ENCODE measurements at places on chromosomes 1 and 21. TPM values are rescaled to one million over a fixed set of nuclear protein-coding genes. Genes with fewer than 3 reads are reported as not detected.

GRCh38 chr1:161216945-161217712 lies 2.0 kb downstream of the FCER1G start:
- peak overlapping the region; percentile 88 for H3K27ac ChIP-seq
- no peaks in the 10 kb centered on the region for H3K4me1 ChIP-seq

Gene OXCT2
- total RNA-seq = 0.43 TPM

GRCh38 chr1:100628631-100629081 lies 90.7 kb downstream of the GPR88 start:
- no peaks in the 10 kb centered on the region for H3K36me3 ChIP-seq
- no peak overlapping the region for H3K4me3 ChIP-seq
- no peak overlapping the region for H3K27ac ChIP-seq

DNA sequence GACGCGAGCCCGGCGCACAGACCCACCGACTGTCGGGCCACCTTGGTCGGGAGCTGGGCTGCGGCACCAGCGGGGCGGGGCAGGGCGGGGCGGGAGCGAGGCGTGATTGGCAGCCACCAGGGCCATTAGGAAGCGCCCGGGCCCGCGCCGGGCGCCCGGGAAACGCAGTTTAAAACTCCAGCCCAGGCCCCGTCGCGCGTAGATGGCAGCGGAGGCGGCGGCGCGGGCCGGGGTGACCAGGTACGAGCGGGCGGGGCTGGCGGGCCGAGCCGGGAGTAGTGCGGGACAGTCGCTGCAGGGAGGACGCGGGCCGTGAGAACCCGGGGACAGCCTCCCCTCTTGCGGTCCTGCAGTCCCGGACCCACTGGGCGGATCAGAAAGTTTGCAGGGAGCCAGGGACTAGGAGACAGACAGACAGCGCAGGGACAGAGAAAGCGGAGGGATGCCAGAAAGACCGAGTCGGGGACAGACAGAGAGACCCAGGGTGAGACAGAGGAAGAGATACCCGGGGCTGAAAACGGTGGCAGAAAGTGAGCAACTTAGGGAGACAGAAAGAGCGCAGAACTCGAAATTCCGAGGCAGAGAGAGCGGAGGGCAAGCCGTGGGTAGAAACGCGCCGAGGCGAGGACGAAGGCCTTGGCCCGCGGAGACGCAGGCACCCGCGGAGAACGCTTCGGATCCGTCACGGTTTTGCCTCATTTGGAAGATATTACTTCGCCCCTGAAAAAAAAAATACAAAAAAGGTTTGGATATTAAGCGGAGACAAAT lies at the start of gene DMBX1:
TSS of gene DMBX1 (plus strand) at position 199 of the 768 bp plus-strand sequence. CDS start 17,175 bp downstream, outside the sequence.
- peaks cover 20% of the 10 kb centered on the region for H3K4me1 ChIP-seq
- no peaks in the 10 kb centered on the region for H3K36me3 ChIP-seq

GRCh38 chr1:5338466-5338865 lies 653.8 kb downstream of the NPHP4 start:
- no peaks in the 10 kb centered on the region for H3K27me3 ChIP-seq
- no peaks in the 10 kb centered on the region for H3K36me3 ChIP-seq
- no peaks in the 10 kb centered on the region for H3K4me1 ChIP-seq
- DNase-seq = no peak
- no peak overlapping the region for H3K4me3 ChIP-seq
- H3K27ac ChIP-seq = no peak overlapping the region

Gene OR2AK2
- total RNA-seq = not detected

DNA sequence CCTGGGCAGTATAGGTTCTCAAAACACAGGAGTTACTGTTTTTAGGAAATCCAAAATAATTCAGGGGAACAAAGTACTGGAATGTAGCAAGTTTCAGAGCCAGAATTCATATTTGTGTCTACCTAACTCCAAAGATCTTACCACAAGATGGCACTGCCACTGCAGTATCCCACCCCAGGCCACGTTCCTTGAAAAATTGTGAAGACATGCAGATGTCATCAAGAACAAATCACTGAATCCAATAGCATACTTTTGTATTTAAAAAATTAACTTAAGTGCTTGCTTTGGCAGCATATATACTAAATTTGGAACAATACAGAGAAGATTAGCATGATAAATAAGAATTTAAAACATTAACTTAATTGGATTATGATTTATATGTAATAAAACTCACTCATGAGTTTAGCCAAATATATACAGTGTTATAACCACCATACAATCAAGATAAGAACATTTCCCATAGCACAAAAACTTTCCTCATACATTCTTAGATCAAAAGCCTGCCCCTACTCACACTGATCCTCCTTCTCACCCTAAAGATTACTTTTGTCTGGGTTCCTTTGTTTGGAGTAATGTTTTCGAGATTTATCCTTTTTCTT lies 209.9 kb downstream of the FAF1 start:
- no peaks in the 10 kb centered on the region for H3K4me1 ChIP-seq
- no peak overlapping the region for H3K27ac ChIP-seq
- no peak for DNase-seq
- H3K36me3 ChIP-seq = no peaks in the 10 kb centered on the region

DNA sequence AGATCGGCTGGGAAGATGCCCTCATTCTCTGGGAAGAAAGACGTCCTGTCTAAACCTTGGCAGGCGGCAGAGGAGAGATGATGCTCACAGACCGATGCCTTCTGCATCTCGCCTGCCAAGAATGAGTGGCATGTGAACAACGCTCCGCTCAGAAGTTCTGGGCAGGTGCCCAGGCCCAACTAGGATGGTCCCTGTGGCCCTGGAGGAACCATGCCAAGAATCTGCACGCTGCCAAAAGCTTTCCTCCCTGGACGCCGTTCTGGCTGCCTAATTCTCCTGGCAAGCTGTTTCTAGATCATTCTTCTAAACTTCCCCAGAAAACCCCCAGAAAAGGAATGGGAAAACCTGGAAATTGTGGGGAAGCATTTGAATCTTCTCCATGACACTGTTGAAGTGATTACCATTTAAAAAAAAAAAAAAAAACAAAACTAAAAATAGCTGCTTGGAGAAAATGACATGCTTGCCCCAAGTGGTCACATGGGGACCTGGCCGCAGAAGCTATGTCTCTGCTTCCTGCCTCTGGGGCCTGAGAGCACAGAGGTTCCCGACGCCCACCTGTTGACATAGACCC lies 440.9 kb downstream of the PRDM2 start:
- H3K27me3 ChIP-seq = no peaks in the 10 kb centered on the region
- H3K4me3 ChIP-seq = no peak overlapping the region
- peaks cover 20% of the 10 kb centered on the region for H3K4me1 ChIP-seq
- peak; percentile 78 for DNase-seq
- peak overlapping the region; percentile 5 for H3K27ac ChIP-seq

- H3K4me3 ChIP-seq = no peak overlapping the region
- H3K27ac ChIP-seq = no peak overlapping the region
- no peak for DNase-seq
- H3K27me3 ChIP-seq = no peaks in the 10 kb centered on the region
- H3K4me1 ChIP-seq = no peaks in the 10 kb centered on the region
- H3K36me3 ChIP-seq = no peaks in the 10 kb centered on the region
Measured at GRCh38 chr1:46823151-46823550, 24.3 kb downstream of the CYP4B1 start.

Gene FMO4
- total RNA-seq = 4.3 TPM

DNA sequence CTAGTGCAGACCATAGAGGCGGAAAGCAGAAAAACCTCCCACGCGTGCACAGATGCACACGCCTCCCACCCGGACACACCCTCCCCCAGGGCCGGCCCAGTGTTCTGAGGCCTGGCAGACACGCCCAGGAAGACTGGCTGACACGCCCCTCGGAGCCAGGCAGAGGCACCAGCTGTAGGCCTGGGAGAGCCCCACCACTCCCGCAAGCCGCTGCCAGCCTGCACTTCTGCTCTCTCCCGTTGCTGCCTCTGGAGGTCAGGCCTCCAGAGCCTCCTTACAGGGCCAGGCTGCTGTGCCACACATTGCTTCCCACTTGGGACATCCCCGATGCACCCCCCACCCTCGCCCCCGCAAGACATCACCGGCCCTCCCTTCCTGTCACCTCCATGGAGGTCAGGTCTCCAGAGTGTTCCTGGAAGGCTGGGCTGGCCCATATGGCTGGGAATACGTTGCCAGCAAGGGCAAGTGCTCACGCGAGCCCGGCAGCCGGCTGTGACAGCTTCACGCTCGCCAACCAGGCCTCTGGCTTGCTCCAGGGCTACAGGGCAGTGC lies 40.4 kb downstream of the CASZ1 start:
- H3K27ac ChIP-seq = no peak overlapping the region
- no peaks in the 10 kb centered on the region for H3K27me3 ChIP-seq
- peak; percentile 84 for DNase-seq
- H3K4me3 ChIP-seq = no peak overlapping the region
- no peaks in the 10 kb centered on the region for H3K36me3 ChIP-seq
- H3K4me1 ChIP-seq = peaks cover 13% of the 10 kb centered on the region

GRCh38 chr1:196558411-196558810 lies 49.8 kb downstream of the KCNT2 start:
- no peak for DNase-seq
- no peaks in the 10 kb centered on the region for H3K36me3 ChIP-seq
- peaks cover 4% of the 10 kb centered on the region for H3K4me1 ChIP-seq

DNA sequence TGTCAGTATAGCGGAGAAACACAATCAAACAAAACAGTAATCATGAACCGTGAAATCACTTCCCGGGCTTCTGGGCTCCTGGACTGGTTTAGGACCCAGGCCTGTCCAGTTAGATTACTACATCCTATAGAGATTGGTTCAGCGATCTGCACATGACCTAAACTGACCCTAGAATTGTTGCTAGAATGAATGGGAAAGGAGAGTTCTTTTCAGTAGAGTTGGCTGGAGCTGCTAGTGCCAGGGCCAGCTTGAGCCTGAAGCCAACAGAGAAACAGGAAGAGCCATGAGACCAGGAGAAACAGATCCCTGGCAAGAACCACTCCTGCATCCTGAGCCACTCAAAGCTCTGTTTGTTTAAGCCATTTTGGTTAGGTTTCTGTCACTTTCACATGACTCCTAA lies 474.3 kb upstream of the C1orf87 start:
- DNase-seq = no peak
- H3K27ac ChIP-seq = no peak overlapping the region
- no peaks in the 10 kb centered on the region for H3K27me3 ChIP-seq
- no peaks in the 10 kb centered on the region for H3K4me1 ChIP-seq
- H3K4me3 ChIP-seq = no peak overlapping the region
- H3K36me3 ChIP-seq = no peaks in the 10 kb centered on the region

GRCh38 chr1:74512170-74512915 lies at the start of gene LRRC53:
LRRC53 (minus strand) TSS chr1:74512611; CDS start chr1:74483349, 29,262 bp downstream.
- H3K4me3 ChIP-seq = no peak within 1 kb of the TSS
- no peak within 1 kb of the TSS for H3K27ac ChIP-seq
- no peaks in the 10 kb centered on the region for H3K4me1 ChIP-seq
- H3K27me3 ChIP-seq = no peaks in the 10 kb centered on the region
- DNase-seq = no peak

DNA sequence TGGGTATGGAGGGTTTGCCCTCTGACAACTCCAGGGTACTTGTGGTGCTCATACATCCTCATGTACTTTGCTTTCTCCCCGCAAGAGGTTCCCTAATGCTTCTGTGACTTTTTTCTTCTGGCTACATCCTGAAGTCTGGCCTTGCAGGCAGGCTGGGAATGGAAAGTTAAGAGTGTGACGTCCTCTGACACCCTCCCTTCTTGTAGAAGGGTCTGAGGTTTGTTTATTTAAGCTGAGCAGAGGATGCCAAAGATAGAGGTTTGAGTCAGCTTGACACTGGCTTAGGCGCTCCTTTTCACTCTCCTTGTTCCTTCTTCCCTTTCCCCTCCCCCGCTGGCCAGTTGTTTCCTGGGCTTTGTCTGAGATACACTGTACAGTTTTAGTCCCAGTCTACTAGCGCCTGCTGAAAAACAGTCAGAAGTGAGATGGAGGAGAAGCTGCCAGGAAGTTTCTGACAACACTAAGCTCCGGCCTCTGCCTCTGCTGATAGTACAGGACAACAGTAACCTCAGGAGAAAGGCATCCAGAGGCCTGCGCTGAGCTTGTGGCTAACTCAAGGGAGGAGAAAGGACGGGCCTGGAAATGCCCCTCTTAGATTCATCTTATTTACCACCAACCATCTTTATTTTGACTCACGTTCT lies at the start of gene MACF1:
TSS of gene MACF1 (plus strand) at position 255 of the 641 bp plus-strand sequence. CDS start at position 583, 328 bp downstream.
- no peak for DNase-seq
- no peaks in the 10 kb centered on the region for H3K36me3 ChIP-seq
- H3K4me3 ChIP-seq = peak within 1 kb of the TSS; percentile 41
- peak within 1 kb of the TSS; percentile 81 for H3K27ac ChIP-seq
- no peaks in the 10 kb centered on the region for H3K27me3 ChIP-seq

Gene SLC44A5
- 0.55 TPM for total RNA-seq

DNA sequence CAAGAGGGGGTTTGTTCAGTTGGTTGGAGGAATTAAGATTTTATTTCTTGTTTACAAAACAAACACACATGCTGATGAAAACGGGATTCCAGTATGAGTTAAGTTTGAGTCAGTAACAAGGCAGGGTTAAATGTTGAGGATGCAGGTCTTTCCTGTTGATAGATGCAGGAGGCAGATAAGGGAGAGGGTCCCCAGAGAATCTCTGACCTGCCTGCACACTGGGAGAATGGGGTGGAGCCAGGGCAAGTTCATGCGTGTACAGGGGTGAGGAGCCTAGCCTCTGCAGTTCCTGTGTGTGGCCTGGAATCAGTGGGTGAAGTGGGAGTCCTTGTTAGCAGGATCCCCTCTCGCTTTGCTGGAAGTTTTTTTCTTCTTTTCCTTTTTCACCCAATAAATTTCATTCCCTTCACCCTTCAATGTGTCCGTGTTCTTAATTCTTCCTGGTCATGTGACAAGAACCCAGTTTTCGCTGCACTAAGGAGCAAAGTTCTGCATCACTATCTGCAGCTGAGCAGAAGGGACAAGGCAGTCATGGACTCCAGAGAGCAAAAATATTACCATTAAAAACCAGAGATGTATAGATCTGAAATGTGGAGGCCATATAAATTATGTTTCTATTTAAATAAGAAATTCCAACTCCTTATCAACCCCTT lies 69.9 kb upstream of the MARK1 start:
- DNase-seq = no peak
- H3K27ac ChIP-seq = no peak overlapping the region
- no peaks in the 10 kb centered on the region for H3K27me3 ChIP-seq
- H3K4me3 ChIP-seq = no peak overlapping the region

DNA sequence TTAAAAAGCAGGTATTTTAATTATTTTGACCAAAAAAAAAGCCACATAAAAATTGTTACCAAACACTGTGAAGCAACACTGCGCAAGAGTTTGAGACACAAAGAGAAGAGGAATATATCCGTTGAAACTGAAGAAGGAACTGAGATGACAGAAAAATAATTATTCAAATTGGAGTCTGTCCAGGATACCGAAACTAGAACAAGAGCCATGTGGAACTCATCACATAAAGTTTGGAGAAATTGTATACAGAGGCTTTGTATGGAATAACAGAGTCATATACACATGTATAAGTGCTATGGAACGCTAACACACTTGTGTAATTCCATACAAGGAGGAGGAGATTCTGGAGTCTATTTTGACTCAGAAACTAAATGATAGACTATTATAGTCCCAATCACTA lies 675.1 kb upstream of the ADGRL2 start:
- no peaks in the 10 kb centered on the region for H3K36me3 ChIP-seq
- H3K4me3 ChIP-seq = no peak overlapping the region
- H3K4me1 ChIP-seq = no peaks in the 10 kb centered on the region
- H3K27ac ChIP-seq = no peak overlapping the region

All from upper lobe of right lung (tissue), 1 donor.